ENCODE measurements at places on chromosomes 1 and 21.
A peak's percentile ranks its signal among the peaks of the same experiment; 100 is the strongest.

DNA sequence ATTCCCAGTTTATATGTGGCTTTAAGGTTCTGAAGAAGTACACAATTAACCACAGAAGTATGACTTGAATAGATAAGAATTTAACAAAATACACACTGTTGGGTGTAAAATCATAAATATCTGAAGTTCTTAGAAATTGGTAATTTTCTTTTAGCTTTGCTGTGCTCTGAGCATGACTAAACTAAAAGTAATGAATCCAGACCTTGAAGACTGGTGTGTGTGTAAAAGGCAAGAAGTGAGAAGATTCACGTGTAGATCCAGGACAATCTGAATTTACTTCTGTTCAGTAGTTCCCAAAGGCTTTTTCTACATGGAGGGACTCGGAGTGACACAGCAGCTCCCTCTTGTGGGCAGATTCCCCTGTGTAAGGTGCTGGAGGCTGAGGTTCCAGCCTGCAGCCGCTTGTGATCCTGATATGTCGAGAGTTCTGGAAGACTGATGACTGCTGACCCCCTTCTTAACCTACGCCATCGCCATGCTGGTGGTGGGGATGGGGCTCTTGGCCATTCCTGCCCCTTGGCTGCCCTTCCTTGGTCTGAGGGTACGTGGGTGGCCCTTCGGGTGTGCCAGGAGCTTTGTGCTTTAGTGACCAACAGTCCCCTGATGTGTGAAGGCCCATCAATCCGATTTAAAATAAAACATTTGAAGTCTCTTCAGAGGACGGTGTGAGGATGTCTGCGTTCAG is 62.7 kb downstream of the ADARB1 start:
- DNase-seq, result peak; percentile 24

DNA sequence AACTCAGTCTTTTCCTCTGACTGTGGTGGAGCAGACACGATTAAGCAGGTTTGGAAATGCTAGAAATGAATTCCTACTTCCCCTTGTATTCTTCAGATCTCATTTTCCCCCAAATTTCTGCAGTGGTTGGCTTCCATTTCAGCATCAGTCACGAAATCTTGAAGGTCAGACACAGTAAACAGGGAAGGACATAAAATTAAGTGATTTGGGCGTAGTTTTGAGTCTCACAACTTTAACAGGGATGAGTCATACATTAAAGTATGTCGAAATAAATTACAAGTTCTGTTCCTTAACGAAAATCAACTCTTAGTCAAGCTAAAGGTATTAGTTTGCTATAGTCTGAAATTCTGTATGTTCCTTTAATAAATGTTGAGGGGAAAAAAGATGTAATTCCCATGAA is 61.1 kb downstream of the HNRNPR start:
- DNase-seq, result no peak

DNA sequence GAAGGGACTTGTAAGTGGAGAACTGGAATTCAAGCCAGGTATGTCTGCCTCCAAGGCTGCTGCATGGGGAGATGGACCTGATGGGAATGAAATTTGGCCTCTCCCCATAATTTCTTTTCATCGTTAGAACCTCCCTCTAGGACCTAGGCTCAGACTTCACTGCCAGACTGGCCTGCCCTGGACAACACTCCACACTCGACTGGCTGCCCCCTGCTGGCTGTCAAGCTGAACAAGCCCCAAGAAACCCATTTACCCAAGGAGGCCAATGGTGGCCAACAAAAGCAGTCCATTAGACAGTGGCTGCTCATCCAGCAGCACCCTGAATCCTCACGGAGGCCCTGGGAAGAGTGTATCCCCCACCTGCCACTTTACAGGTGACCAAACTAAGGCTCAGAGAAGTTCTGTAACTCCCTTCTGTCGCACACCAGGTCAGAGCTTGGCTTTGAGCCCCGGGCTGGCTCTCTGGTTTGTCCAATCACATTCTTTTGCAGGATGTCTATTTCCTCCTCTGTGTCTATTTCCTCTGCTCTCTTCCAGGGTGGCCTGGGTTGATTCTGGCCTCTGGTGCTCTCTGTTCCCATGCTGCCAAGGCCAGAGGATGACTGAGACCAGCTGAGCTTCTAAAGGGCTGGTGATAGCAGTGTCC is 3.8 kb downstream of the RNF186 start:
- peak; percentile 22 for DNase-seq

- no peak for DNase-seq
These were observed 83.5 kb upstream of the SIM2 start for GRCh38 chr21:36615274-36615964.

- DNase-seq, result no peak
These were observed 64.6 kb downstream of the IER5 start for GRCh38 chr1:181152892-181153633.

- DNase-seq, result no peak
These were observed 18.6 kb downstream of the PDE9A start for GRCh38 chr21:42671778-42672593.

DNA sequence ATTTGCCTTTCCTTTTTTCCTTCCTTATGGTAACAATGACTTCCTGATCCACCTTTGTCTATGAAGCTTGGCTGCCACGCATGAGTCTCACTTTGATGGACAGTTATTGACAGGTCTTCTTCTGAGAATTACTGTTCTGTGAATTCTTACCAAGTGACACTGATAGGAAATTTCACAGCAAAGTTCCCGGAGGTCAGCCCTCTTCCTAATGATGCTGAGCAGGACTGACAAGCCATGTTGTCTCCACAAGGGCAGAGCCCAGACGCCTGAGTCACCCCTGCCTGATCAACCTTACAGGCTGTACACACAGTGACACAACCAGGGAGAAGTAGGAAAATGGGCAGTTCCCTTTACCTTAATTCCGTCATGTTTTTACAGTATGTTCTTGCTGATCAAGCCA is 44.2 kb downstream of the ZC3H11B start:
- DNase-seq, result no peak

DNA sequence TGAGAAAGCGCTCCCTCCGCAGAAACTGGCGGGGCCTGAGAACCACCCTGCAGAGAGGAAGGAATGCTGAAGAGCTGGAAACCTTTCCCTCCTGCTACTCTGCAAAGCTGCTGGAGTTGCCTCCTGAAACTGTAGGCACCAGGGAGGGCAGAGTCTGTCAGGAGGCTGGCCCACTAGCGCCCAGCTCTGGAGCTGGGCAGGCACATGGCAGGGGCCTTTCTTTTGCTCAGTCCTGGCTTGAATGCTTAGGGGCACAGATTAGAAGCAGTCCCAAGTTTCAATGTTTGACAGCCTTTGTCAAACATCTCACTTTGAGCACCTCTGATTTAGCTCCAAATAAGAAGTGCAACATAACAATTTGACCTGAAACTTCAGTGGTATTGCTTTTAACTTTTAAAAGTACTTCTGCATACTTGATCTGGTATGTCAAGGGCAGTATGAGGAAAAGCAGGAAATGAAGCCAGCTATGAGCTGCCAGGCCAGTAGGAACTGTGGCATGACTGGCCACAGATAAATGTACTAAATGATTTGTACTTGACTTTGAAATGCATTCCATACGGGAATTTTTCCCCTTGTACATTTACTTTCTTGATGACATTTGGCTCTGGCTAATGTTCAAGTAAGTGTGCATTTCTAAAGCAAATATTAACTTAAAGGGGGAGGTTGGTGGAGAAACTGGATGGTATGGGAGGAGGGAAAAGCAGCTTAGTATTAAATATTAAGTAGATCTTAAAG is 7.2 kb downstream of the C1orf116 start:
- DNase-seq, result no peak

- no peak for DNase-seq
These were observed 7.9 kb downstream of the TINAGL1 start for GRCh38 chr1:31583995-31584868.

- DNase-seq, result no peak
These were observed 10.3 kb upstream of the EVI5 start for GRCh38 chr1:92795166-92795565.

DNA sequence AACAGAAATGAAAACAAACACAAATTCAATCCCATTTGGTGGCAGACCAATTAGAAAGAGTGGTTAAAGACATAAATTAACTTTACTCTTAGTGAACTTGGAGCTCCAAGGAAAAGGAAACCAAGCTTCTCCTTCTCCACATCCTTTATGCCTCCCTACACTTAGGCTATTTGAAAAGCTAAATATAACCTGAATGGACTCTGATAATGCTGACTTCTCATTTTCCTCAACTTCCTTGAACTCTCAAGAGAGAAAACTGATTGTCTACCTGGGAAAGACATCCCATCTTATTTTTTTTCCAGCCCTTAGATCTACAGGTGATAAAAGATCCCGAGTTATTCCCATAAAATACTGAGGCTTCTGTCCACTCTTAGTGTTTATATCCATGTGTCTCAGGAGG is 178.4 kb upstream of the SPAG17 start:
- DNase-seq, result no peak

GRCh38 chr1:221724931-221725605 is 16.8 kb downstream of the DUSP10 start:
- no peak for DNase-seq

DNA sequence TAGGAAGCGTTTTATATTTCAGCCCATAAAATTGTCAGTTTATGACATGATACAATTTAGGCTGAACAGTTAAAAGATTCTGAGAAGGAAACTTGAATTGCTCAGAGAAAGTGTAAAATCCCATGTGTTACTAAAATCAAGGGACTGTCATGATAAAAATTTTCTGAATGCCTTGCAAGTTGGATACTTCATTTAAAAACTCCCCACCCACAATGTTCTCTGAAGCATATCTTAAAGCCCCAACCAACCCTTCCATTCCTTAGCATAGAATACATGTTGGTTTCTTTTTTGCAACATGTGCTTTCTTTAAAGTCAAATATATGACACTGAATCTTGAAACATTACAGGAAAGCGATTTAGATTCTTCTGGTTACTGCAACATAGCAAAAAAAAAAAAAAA is 97.4 kb downstream of the MRPL39 start:
- DNase-seq, result no peak

- DNase-seq, result no peak
These were observed 15.3 kb upstream of the SHCBP1L start for GRCh38 chr1:182968151-182968741.

DNA sequence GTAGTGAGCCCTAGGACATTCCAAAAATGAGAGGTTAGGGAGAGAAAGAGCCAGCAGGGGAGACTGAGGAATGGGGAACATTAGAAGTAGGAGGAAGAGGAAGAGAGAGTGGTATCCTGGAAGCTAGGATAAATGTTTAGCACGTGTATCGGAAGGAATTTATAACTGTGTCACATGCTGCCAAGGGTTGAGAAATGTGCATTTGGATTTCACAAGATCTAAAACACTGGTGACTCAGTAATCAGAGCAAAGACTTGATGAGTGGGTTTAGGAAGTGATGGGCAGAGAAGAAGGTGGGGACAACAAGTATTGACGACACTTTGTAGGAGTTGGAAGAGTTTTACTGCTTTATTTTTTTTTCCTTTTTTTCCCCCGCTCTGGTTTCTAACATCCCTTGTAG is 193.9 kb downstream of the FMN2 start:
- DNase-seq, result no peak

DNA sequence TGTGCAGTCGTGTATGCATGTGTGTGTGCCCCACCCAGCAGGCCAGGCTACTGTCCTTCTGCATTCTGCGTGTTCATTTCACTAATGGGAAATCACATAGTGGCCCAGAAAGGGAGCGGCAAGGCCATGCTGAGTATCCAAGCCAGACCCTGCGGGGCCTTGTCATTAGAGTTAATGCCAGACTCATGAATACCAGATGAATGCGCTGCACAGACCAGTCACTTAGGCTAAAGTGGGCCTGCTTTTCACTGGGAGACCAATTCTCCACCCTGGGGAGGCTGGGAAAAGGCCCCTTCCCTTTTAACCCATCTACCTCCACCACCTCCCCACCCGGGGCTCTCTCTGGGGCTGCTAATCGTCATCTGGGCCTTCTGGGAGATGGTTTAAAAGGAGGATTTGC is 17.0 kb upstream of the GRIK3 start:
- no peak for DNase-seq

DNA sequence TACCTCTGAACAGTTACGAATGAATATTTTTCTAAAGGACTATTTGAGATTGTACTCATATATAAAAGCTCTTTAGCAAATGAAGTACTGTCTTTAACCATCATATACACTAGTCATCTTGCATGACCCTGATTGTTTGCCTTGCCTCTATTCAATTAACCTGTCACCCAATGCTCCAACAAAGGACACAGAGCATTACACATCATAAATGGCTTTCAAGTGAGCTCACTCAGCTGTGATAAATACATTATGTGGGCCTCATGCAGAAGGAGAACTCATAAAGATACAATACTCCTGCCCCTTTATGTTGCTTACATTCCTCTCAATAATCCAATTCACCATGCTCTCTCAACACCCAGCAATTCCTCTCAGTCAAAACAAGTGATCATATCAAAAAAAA is 993.0 kb upstream of the PRMT6 start:
- no peak for DNase-seq
